ENCODE measurements at places on chromosomes 6 and 20.

DNA sequence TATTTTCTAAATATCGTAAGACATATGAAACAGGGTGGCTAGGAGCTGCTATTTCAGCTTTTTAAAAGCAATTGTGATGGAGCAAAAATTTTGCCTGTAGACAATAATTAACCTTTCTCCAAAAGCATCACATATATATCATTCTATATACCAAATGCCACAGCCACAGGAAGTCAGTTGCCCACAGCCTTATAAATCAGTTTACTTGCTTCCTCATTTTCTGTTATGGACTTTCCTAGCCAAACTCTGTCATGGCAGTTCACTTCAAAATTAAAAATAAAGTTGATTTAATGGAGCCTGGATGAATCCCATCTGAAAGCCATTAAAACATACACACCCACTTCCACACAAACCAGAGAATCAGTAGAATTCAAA lies 93.4 kb upstream of the NHSL1 start:
- DNase-seq: no peak

DNA sequence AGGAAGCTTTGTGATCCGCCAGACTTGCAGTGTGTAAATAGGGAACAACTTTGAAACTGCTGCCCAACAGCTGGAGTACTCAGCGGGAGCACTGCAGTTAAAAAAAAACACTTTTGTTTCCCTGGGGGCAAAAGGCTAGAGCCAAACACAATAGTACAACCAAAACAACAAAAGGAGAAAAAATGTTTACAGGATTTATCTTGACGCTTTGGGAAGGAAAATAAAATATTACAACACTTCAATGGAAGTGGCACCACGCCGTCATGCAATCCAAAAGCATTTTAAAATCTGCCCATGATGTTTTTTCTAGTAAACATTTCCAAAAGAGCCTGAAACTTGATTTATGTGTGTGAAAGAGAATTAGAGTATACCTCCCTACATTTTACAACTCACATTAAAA lies 26.0 kb downstream of the PTPRK start:
- DNase-seq: no peak

GRCh38 chr20:62503401-62504178 lies 27.8 kb upstream of the GATA5 start:
- no peak for DNase-seq

DNA sequence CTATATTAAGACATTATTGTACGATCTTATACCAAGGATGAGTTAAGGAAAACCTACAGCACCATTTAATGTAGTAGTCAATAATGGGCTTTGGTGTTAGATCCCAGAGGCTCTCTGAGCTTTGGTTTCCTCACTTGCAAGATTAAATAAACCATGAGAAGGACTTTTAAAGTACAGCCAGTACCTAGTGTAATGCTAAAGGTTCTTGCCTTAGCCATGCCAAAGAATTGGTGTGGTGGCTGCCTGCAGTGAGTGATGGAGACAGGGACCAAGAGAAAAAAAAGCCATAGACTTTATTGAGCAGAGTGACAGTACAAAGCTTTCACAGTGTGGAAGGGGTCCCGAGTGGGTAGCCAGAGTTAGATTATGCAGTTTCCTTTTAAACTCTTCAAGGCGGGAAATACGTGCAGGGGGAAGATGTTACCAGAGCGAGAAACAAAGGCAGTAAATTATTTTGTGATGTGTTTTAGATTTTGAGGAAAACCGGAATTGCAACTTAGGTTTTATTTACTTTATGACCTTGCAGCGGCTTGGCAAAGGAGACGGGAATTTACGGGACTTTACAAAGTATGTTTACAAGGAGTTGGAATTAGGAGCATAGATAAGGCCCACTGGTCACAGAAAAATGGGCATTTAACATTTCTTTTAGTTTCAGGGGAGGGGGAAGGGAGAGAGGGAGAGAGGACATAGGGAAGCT lies 100.4 kb downstream of the MYO6 start:
- DNase-seq: no peak

- no peak for DNase-seq
Measured at GRCh38 chr20:40814631-40814960, 125.6 kb upstream of the MAFB start.

GRCh38 chr20:58277578-58278472 lies 31.7 kb upstream of the RAB22A start:
- DNase-seq: no peak

GRCh38 chr6:157117431-157118095 lies 205.8 kb downstream of the TMEM242 start:
- no peak for DNase-seq

- DNase-seq: peak; percentile 55
Measured at GRCh38 chr6:75334266-75335040, 49.9 kb upstream of the TMEM30A start.

DNA sequence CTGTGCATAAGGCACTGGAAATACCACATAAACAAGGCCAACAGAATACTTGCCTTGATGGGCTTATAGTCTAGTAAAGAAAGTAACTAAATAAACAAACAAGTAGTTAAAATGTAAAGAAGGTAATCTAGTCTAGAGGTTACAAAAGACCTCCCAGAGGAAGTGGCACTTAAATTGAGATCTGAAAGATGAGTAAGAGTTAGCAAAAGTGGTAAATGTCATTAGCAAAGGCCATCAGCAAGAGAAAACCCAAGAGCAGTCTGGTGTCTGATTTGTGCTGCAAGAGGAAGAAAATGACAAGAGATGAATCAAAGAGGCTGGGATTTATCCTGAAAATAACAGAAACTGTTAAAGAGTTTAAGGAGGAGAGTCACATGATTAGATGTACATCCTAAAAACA lies 96.6 kb upstream of the SMLR1 start:
- no peak for DNase-seq

- DNase-seq: peak; percentile 69
Measured at GRCh38 chr6:117483004-117483644, 650 bp downstream of the DCBLD1 start.

GRCh38 chr6:39279539-39279938 lies 34.7 kb downstream of the KCNK17 start:
- no peak for DNase-seq

GRCh38 chr6:155676346-155676745 lies 220.7 kb upstream of the NOX3 start:
- DNase-seq: no peak

GRCh38 chr6:158815379-158815724 lies 3.8 kb downstream of the EZR start:
- no peak for DNase-seq

GRCh38 chr6:38193481-38194281 lies 374.2 kb downstream of the ZFAND3 start:
- DNase-seq: no peak

- DNase-seq: no peak
Measured at GRCh38 chr6:37816599-37817375, 2.7 kb upstream of the ZFAND3 start.

GRCh38 chr6:53038141-53038540 lies 27.1 kb upstream of the FBXO9 start:
- DNase-seq: no peak

DNA sequence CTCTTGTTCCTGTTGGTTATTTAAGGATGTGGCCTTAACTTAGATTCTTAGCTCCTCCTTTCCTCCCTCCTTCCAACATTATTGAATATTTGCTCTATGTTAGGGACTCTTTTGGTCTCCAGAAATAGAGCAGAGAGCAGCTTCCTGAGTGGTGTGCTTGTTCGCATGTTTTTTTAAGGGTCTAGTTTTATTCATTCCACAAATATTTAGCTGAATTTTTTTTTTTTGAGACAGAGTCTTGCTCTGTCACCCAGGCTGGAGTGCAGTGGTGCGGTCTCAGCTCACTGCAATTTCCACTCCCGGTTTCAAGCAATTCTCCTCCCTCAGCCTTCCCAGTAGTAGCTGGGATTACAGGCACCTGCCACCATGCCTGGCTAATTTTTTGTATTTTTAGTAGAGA lies 169.2 kb downstream of the ZFAND3 start:
- no peak for DNase-seq

- DNase-seq: no peak
Measured at GRCh38 chr6:135655055-135655454, 157.5 kb upstream of the AHI1 start.

- DNase-seq: peak; percentile 65
Measured at GRCh38 chr20:2840967-2841531, 504 bp downstream of the VPS16 start.

- DNase-seq: no peak
Measured at GRCh38 chr6:7997286-7997685, 66.9 kb downstream of the BLOC1S5 start.

DNA sequence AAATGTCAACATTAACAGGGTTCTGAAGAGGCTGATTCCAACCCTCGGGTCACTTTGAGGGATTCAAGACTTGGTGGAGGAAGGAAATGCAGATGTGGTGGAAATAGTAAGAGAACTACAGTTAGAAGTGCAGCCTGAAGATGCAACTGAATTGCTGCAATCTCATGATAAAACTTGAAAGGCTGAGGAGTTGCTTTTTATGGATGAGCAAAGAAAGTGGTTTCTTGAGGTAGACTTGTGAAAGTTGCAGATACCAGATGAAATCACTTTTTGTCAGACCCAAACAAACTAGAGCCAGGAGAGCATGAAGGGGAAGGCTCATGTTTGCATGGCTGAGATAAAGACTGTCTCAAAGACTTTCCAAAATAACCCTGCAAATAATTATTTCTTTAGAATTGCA lies 16.2 kb downstream of the ANKRD6 start:
- DNase-seq: no peak

GRCh38 chr20:24915440-24915839 lies 33.6 kb upstream of the CST7 start:
- DNase-seq: no peak

DNA sequence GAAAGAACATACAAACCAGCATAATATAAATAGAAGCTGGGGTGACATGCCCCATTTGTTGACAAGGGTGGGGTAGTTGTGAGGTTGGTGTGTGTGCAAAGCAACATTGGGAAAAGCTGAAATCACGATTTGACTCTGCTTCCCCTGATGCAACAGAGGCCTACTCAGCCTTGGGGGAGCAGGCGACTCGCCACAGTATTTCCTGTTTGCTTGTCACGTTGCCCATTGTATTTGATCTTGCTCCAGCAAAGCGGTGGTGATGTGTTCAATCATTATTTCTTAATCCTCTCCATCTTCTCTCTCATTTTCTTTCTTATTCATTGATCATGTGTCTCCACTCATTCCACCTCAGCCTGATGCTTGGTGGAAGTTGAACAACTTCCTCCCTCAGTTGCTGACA lies 165.8 kb upstream of the CITED2 start:
- no peak for DNase-seq

DNA sequence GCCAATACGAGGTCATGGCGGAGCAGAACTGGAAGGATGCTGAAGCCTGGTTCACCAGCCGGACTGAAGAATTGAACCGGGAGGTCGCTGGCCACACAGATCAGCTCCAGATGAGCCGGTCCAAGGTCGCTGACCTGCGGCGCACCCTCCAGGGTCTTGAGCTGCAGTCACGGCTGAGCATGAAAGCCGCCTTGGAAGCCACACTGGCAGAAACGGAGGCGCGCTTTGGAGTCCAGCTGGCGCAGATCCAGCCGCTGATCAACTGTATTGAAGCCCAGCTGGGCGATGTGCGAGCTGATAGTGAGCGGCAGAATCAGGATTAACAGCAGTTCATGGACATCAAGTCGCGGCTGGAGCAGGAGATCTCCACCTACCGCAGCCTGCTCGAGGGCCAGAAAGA lies 296.9 kb downstream of the OGFRL1 start:
- no peak for DNase-seq

GRCh38 chr20:370151-370600 lies 10.4 kb upstream of the TRIB3 start:
- no peak for DNase-seq

DNA sequence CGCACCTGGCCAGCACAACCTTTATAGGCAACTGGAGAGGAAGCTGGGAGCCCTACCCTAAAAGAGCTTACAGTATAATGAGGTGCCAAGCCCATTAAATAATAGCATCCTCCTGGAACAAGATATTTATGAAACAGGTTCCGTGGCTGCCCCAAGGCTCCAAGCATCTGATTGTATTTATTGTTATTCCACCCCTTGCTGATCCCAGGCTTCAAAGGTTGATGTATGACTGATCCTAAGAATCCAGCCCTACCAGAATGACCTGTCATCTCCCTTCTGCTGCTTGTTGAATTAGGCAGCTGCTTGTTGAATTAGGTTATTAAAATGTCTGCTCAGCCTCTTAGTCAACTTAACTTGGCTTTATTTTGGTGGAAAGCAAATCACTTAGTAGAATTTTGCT lies 35.2 kb upstream of the SASH1 start:
- DNase-seq: no peak

DNA sequence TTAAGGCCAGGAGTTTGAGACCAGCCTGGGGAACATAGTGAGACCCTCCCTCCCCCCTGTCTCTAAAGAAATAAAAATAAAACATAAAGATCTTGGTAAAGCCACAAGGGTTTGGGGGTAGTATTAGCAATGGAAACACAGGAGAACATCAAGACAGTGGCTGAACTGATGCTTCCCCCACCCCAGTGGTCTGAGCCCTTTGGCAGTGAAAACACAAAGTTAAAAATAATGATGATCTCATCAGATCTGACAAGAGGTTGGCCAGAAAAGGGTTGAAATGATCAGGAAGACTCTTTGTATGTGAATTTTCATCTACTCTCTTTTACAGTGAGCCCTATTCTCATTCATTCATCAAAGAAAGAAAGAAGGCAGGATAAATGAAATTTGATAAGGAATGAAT lies 93.7 kb downstream of the KCNB1 start:
- DNase-seq: no peak

DNA sequence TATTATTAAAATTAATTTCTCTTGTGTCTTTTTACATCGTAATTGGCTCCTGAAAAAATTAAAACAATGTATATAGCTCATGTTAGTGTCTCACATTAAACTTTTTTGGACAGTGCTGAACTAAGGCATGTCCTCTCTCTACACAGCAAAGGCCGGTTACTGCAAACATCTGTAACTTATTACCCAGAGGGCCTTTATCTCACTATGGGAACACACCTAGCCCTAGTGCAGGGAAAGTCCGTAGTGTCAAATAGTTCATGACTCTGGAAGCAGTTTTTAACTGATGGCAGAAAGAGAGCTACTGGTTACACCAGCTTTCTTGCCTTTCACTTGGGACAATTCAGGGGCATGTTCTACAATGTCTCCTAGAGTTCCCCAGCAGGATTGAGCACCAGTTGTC lies 82.2 kb downstream of the PAK5 start:
- no peak for DNase-seq

GRCh38 chr6:168214586-168215104 lies 104.9 kb downstream of the DACT2 start:
- no peak for DNase-seq

GRCh38 chr6:91088515-91088914 lies 501.6 kb upstream of the MAP3K7 start:
- DNase-seq: no peak

- peak; percentile 62 for DNase-seq
Measured at GRCh38 chr20:17806739-17807441, 107.1 kb downstream of the BANF2 start.

All from WTC11 (cell line).